ENCODE measurements at places on chromosomes 1 and 21.
A peak's percentile ranks its signal among the peaks of the same experiment; 100 is the strongest.

DNA sequence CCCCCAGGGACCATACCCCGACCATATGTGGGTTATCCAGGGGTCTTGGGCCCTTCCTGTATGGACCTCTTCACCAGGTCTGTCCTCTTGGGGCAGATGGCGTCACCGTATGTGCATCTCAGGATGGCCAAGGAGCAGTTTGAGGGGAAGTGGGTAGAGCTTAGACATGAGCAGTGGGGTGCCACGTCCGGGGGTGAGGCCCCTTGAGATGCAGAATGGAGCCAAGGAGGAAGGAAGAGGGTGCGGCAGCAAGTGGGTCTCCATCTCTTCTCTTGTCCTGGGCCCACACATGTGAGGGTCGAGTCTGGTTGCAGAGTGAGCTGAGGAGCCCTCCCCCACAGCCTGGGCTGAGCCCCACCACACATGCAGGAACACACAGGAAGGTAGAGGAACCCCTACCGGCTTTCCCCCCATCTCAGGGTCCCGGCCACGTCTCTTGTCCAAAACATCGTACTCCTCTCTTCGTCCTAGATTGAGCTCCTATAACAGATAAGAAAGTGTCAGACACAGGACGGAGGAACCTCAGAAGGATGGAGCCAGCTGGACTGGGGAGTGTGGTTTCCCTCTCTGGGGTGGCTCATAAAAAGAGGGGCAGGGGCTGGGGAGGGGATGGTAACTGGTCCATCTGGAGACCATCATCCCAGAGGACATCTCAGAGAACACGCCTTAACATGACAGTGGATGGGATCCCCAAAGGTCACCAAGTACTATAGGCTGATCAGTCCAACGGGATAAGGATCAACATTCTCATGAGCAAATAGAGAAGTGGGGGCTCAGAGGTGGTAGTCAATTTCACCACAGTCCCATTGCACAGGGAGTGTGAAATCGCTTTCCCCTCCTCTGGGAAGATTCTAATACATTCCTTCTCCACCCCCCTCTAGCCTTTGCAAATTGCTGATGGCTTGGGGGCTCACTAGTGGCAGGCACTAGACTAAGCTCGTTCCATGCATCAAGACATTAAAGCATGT lies 79.9 kb downstream of the CD247 start:
- peaks cover 38% of the 10 kb centered on the region for H3K27me3 ChIP-seq
- no peak for DNase-seq
- H3K4me3 ChIP-seq, result peak overlapping the region; percentile 45
- H3K36me3 ChIP-seq, result no peaks in the 10 kb centered on the region

DNA sequence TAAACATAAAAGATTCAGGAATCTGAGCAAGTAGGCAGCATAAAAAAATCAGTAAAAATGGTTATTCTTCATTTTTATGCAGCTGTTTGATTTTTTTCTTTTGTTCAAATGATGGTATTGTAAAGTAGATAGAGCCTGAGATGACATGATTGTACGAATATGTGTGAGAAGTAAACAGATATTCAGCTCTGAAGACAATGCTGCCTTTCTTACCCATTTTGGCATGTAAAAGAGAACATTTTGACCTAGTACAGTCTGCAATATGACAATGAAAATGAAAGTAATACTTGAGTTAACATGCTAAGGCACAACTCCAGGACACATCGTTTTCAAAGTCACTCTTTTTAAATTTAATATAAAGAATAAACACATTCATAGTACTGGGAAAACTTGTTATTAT lies 95.7 kb upstream of the NCAM2 start:
- H3K36me3 ChIP-seq, result no peaks in the 10 kb centered on the region
- no peak overlapping the region for H3K27ac ChIP-seq
- no peak overlapping the region for H3K4me3 ChIP-seq

GRCh38 chr1:245404527-245404926 lies 249.7 kb downstream of the KIF26B start:
- H3K27me3 ChIP-seq, result no peaks in the 10 kb centered on the region
- no peaks in the 10 kb centered on the region for H3K36me3 ChIP-seq
- H3K27ac ChIP-seq, result no peak overlapping the region

DNA sequence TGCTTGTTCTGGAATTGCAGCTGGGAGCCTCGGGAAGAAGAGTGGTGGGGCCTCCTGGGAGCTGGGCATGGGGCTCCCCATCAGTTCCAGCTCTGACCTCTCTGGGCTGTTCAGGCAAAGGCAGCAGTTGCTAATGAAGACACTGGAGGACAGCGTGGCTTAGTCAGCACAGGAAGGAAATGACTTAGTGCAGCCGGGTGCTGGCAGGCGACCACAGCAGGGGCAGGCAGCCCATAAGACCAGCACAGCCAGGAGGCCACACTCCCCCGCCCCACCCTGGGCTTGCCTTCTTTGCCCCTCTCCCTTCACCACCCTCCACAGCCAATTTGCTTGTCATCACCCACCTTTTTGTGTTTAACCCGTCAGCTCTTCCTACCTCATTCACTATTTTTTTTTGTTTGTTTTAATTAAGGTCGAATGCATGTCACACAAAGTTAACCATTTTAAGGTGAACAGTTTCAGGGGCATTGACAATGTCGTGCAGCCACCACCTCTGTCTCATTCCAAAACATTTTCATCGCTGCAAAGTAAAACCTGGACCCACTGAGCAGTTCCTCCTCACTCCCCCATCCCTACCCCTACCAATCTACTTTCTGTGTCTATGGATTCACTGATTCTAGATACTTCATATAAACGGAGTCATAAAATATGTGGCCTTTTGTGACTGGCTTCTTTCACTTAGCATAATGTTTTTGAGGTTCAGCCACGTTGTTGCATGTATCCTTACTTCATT lies 10.9 kb downstream of the OLIG2 start:
- H3K4me3 ChIP-seq, result no peak overlapping the region
- H3K36me3 ChIP-seq, result no peaks in the 10 kb centered on the region
- H3K27me3 ChIP-seq, result peaks cover 45% of the 10 kb centered on the region
- no peak overlapping the region for H3K27ac ChIP-seq
- H3K4me1 ChIP-seq, result peaks cover 27% of the 10 kb centered on the region
- DNase-seq, result peak; percentile 49

- H3K27me3 ChIP-seq, result no peaks in the 10 kb centered on the region
- H3K27ac ChIP-seq, result no peak overlapping the region
- H3K36me3 ChIP-seq, result no peaks in the 10 kb centered on the region
Observed at GRCh38 chr1:65108025-65108642, 39.9 kb upstream of the AK4 start.

DNA sequence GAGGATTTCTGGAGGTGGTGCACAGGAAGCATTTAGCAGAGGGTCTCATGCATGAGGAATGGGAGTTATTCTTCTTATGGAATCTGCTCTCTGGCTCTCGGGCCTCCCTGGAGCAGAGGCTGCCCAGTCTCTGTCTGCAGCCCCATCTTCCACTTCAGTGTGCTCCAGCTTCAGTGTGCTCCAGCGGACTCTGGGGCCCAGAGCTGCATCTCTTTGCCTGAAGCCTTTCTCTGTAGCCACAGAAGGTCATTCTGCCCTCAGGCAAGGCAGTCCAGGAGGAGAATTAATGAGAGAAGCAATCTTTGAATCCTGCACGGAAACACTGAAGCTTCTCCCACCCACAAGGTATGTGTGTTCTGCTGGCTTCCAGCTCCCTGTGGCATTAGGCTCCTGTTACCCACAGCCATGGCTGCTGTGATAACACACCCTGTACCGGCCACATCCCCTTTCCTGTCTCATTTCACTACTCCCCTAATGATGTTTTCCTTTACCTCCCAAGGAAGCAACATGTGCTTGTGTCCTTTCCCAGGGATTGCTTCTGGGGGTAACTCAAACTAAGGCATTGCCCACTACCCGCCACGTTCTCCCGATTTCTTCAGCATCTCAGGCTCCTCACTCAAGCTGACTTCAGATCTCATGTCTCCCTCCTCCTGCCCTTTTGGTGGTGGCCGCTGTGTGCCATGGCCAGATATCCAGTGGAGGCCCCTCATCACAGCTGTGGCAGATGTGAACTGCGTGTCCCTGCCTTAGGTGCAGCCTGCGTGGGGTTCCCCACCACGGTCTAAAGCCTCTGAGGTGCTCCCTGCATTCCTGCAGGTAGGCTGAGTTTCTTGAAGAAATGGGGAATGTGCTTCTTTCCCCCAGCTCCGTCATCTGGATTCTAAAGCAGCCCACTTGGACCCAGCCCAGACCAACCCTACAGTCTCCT lies 181.2 kb upstream of the GALNT2 start:
- no peaks in the 10 kb centered on the region for H3K4me1 ChIP-seq
- no peaks in the 10 kb centered on the region for H3K36me3 ChIP-seq
- no peak for DNase-seq

- no peak for DNase-seq
- H3K27ac ChIP-seq, result no peak overlapping the region
- no peaks in the 10 kb centered on the region for H3K36me3 ChIP-seq
- peaks cover 41% of the 10 kb centered on the region for H3K27me3 ChIP-seq
Observed at GRCh38 chr1:12164210-12164609, 2.6 kb upstream of the TNFRSF1B start.

GRCh38 chr1:226919995-226920394 lies 20.1 kb upstream of the COQ8A start:
- H3K36me3 ChIP-seq, result no peaks in the 10 kb centered on the region
- no peaks in the 10 kb centered on the region for H3K4me1 ChIP-seq
- DNase-seq, result no peak
- no peak overlapping the region for H3K4me3 ChIP-seq
- H3K27ac ChIP-seq, result no peak overlapping the region
- no peaks in the 10 kb centered on the region for H3K27me3 ChIP-seq

GRCh38 chr1:17119076-17119772 lies at the start of gene PADI2:
Gene PADI2, minus strand, starts transcription at chr1:17119451. Its CDS starts 80 bp downstream, at chr1:17119371.
- H3K4me3 ChIP-seq, result peak within 1 kb of the TSS; percentile 53
- peaks cover 25% of the 10 kb centered on the region for H3K27me3 ChIP-seq
- no peaks in the 10 kb centered on the region for H3K36me3 ChIP-seq
- no peak within 1 kb of the TSS for H3K27ac ChIP-seq
- H3K4me1 ChIP-seq, result no peaks in the 10 kb centered on the region

DNA sequence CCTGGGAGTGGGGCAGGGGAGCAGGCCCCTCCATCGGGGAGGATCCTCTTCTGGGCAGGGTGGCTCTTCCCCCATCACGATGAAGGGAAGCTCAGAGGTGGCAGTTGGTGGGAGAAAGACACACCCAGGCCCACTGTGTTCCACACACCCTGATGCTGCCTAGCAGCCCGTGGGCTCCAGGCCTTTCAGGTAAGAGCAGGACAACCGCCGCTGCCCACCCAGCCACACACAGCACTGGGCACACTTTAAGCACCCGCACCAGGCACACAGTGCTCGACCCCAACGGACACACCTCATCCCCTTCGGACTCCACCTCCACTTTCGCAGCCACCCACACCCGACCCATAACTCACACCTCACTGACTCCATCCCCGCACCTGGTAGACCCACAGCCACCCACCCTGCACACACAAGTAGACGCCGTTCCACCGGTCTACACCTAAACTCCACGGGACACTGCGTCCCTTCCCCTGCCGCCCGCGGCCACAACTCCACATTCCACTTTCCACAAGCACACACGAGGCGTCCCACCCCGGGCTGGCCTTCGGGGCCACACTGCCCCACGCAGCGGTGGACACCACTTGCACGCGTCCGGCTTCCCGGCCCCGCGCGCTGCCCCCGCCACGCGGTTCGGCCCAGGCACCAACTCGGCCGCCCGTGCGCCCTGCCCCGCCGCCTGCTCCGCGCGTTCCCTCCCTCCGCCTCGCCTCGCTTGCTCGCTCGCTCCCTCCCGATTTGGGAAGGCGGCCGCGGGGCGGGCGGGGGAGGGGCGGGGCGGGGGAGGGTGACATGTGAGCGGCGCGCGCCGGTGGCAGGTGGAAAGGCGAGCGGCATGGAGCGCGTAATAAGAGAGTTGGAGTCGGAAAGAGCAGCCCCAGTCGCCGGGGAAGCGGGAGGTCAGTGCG lies at the start of gene KCNQ4:
Gene KCNQ4 (plus strand): TSS at position 787 of the 905 bp plus-strand sequence. CDS start 307 bp downstream, outside the sequence.
- H3K27ac ChIP-seq, result no peak within 1 kb of the TSS
- peaks cover 19% of the 10 kb centered on the region for H3K4me1 ChIP-seq
- no peak for DNase-seq
- H3K27me3 ChIP-seq, result no peaks in the 10 kb centered on the region
- peak within 1 kb of the TSS; percentile 36 for H3K4me3 ChIP-seq

Data from H1 (cell line).